SK-N-SH (cell line): ENCODE measurements at places on chromosomes 1 and 21.

- no peak for DNase-seq
Measured at GRCh38 chr1:27655151-27655937, 16.6 kb downstream of the IFI6 start.

GRCh38 chr1:146036965-146037646 lies 15.6 kb upstream of the HJV start:
- no peak for DNase-seq

DNA sequence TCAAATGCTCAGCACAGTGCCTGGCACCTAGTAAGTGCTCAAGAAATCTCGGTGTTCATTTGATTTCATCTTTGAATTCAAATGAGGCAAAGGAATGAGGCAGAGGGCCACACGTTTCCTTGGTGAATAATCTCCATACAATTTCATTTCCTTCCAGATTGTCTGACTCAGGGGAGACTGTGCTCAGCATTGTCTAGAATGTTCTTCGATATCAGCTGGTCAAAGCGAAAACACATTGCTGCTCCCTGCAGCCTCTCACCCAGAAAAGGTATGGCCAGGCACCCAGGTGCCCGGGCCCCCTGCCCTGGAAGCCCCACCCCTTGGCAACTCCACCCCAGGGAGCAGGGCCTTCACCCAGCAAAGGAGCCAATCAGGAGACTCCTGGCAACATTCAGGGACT lies 55.8 kb downstream of the FBXO2 start:
- no peak for DNase-seq

- no peak for DNase-seq
Measured at GRCh38 chr1:169731446-169731845, 2.4 kb downstream of the SELE start.

DNA sequence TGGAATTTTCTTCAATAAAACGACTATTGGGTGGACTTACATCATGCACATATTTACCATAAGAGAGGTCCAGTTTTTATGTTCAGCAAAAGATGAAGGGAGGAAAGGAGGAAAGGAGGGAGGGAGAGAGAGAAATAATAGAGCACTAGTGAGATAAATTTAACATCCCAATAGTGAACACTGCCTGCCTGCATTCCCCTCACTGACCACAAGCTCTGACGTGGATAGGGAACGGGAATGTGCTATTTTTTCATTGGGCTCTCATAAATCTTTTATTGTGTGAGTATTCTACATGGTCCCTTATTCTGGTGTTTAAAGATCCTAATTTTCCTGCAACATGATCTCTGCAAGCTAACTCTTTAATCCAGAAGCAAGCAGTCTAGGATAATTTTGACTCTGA lies 82.1 kb downstream of the TTC3 start:
- no peak for DNase-seq

DNA sequence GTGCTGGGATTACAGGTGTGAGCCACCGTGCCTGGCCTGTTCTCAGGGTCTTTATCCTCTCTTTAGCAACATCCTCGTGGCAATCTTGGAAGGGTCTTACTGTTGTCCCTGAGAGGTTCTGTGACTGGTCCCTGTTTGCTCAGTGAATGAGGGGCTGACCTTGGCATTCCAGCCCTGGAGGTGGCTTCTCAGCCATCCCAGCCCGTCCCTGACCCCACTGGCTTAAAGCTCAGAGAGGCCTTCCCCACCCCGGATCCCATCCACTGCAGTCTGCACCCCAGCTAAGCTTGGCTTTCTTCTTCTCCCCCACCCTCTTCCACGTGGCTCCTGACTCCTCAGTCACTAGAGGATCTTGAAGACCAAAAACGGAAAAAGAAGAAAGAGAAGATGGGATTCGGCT lies 88.3 kb upstream of the TMEM51 start:
- DNase-seq, result no peak

DNA sequence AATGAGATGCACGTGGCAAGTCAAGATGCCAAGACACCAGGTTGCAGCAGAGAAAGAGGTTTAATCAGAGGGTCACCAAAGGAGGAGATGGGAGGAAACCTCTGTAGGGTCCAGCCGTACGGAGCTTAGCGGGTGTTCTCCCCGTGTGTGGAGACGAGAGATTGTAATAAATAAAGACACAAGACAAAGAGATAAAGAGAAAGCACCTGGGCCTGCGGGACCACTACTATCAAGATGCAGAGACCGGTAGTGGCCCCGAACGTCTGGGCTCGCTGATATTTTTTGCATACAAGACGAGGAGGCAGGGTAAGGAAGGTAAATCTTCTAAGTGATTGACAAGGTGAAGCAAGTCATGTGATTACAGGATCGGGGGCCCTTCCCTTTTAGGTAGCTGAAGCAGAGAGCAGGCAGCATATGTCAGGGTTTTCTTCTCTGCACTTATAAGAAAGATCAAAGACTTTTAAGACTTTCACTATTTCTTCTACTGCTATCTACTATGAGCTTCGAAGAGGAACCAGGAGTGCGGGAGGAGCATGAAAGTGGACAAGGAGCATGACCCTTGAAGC lies 41.2 kb upstream of the TDRD10 start:
- no peak for DNase-seq

GRCh38 chr1:36908096-36908495 lies 126.2 kb downstream of the GRIK3 start:
- no peak for DNase-seq

GRCh38 chr1:211648980-211649934 lies 26.2 kb downstream of the NEK2 start:
- peak; percentile 80 for DNase-seq

DNA sequence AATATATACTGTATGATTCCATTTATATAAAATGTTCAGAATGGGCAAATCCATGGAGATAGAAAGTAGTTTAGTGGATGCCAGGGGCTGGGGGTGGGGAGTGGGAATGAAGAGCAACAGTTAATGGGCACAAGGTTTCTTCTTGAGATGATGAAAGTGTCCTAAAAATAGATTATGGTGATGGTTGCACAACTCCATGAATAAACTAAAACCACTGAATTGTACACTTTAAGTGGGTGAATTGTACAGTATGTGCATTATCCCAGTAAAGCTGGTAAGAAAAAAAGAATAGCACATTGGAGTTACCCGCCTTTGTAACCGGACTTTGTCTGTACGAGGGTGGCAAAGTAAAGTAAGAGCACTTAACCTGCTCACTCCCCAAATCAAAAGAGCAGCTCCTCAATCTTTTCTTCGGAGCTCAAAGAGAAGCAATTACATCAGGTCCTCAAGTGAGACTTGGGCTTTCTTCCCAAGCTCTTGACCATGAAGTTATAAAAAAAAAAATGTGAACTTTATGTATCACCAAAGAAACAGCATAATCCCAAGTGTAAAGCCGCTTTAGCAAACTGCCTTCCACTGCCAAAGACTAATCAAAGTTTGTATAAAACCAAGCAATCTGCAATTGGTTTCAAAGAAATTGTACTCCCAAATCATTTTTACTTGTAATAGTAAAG lies 32.1 kb downstream of the ALDH9A1 start:
- DNase-seq, result no peak
